DMS53 (cell line): ENCODE measurements at places on chromosomes 7 and 10.

- no peak for DNase-seq
These were observed 43.3 kb upstream of the ADGRA1 start for GRCh38 chr10:133044401-133044811.

- peak; percentile 72 for DNase-seq
These were observed 1.7 kb downstream of the CDK6 start for GRCh38 chr7:92834507-92835260.

DNA sequence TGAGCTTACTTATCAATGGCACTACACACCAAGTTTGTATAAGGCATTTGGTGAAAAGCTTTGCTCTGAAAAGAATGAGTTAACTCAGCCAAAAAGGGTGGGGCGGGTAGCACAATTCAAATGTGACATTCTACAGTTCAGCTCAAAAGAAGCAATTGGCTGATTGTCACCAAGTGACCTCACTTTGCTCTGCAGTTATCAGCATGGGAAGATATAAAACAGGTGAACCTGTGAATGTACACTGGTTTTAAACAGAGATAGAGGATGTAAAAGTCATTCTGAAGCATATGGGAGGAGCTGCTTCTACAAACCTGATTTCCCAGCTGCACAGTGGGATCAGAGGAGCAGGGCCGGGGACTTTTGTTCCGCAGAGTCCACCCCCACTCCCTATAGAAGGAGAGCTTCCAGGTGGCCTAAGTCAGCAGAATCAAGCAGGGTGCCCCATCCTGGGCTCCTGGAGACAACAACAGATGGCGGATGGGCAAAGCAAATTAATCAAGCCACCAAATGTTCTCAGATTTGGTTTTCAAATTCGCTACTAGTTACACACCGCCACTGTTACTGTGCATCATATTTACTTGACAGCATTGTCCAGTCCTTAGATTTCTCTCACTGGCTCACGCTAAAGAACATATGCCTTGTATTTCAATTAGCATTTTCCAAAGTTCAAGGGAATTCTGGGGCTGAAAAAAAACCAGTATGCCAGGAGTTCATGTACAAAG is 27.5 kb upstream of the NPVF start:
- DNase-seq = no peak

DNA sequence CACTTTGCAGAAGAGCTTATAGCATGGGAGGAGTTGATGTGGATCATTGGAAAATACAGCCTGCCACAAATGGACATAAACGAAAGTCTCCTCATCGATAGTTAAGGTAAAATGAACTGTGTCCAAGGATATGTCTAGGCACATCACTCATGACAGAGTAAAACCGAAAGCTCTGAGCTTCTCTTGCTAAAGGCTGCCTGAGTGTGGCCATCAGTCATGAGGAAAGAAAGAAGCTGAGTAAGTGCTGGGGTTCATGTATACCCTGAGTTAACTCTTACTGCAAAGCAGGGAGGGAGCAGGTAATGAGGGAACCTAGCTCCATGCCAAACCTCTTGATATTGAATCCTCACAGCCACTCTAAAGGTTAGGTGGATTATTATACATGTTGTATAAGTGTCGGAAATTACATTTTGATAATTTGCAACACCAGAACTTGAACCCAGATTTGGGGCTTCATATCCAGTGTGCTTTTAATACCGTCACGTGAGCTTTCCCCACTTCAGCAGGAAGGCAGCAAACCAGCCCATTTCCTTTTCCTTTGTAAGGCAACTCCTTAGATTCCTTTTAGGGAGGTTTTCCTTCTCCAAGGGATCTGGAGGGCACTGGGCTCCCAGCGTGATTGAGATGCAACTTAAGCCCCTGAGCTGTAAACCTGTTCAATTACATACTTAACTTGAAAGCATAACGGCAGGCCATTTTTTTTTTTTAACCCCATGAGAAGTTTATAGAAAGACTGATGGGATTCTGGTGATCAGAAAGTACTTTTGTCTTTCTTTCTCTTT is 215.0 kb downstream of the PHF14 start:
- no peak for DNase-seq

- no peak for DNase-seq
These were observed 31.6 kb downstream of the GARIN1A start for GRCh38 chr7:128703609-128704241.

DNA sequence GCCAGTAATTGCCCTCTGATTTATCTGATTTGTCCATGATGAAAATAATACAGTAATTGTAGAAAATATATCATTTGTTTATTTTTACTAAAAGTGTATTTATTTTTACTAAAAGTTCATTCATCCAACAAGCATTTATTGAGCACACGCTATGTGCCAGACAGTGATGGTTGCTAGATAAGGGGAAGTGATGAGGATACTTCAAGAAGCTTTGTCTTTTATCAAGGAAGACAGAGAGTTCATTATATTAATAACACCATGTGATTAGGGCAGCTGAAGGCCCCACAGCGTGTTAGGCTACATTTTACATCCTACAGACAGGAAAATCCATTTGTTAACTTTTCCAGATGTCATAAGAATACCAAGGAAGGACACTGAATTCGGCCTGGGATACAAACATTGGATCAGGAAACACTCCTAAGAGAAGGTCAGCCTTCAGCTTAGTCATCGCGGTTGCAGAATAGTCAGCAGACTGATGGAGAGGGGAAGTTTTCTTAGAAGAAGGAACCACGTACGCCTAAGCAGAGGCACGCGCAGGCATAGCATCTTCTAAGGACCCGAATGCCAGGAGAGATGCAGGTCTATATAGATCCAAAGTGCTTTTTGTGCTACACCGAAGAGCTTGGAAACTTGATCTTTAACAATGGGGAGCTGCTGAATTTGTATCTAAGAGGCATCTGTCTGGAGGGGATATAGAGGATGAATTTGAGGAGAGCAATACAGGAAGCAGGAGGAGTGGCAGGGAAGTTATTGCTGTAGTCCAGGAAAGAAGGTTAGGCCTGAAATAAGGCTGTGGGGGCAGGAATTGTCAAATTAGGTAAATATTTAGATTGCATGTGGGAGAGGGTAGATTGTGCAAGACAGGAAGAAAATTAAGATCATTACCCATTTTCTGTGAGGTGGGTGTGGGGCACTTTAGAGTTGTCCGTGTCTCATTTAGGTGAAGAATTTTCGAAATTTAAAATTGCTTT is 85.7 kb downstream of the LRGUK start:
- no peak for DNase-seq

DNA sequence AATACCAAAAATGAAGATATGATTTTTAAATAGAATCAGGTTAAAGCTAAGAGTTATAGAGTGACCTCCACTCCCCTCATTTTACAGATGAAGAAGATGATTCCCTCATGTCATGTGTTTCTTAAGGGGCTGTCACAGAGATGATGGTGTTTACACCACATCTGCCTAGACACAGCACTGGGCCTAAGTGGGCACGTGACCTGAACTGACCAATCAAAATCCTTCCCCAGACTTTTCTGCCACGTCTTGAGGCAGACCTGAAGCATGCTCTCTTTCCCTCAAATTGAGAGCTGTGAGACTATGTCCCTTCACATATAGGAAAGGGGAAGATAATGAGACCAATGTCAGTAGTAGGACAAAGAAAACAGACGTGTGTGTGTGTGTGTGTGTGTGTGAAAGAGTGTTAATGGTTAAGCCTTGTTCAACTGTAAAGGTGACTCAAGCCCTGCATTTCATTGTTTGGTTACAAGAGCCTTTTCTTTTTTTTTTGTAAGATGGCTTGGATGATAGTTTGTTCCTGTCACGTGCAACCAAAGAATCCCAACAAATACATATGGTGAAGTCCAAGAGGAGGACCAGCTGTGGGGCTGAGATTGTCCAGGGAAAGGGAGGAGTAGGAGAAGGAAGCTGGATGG is 172.8 kb upstream of the AOAH start:
- peak; percentile 37 for DNase-seq

GRCh38 chr10:7572391-7572790 is 94.4 kb downstream of the ITIH5 start:
- no peak for DNase-seq

- no peak for DNase-seq
These were observed 451.3 kb downstream of the GPAM start for GRCh38 chr10:111732166-111732785.

DNA sequence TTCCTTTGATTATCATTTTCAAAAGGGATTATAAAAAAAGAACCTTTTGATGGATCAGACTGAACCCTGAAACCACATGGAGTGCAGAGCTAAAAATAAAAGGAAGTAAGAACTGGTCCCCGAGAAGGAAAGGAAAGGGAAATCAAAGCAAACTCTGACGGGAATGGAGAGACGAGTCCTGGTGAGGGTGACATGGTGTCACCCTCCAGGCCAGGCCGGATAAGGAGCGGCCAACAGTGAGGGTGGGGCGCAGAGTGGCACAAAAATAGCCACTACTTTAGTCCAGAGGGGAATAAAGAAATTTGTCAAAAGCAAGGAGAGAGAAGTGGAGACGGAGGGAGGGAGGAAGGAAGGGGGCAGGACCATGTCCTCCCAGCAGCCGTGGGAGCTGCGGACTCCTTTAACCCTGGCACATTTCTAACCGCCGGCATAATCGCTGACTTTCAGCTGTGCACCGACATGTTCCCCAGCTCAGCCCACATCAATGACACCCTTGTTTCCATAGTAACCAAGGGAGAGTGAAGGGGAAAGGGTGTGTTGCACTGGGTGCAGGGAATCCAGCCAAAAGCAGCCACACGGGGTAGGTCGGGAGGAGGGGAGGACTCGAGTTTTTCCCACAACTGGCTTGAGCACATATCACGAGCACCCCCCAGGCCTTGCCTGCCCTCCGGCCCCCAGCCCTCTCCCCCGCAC is 29.7 kb downstream of the TRIM8 start:
- DNase-seq = peak; percentile 40

GRCh38 chr7:93945756-93946535 is 24.4 kb downstream of the GNG11 start:
- DNase-seq = no peak

GRCh38 chr10:110495731-110496552 is 1.8 kb upstream of the DUSP5 start:
- no peak for DNase-seq

DNA sequence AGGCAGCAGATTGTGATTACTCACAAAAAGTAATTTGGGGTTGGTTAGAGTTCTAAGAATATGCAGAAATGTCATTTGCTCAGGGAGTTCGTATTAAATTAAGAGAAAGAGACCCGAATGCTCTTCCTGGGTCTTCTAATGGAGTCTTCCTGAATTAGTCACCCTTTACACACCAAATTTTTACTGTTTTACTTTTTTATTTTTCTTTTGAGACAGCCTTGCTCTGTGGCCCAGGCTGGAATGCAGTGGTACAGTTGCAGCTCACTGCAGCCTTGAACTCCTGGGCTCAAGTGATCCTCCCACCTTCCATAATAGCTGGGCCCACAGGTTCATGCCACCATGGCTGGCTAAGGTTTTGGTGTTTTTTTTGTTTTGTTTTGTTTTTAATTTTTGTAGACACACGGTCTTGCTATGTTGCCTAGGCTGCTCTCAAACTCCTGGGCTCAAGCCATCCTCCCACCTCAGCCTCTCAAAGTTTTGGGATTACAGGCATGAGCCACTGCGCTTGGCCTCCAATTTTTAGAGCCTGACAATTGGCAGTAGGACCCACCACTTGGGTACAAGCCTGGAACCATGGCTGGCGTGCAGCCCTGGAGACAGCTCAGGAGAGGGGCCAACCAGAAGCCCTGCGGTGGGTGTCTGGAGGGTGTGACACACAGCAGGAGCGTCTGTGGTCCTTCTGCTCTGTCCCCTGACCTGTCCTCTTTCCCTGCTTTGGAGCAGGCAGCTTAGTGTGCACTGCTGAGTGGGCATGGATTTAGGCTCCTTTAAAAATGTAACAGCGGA is 16.4 kb upstream of the BHLHA15 start:
- no peak for DNase-seq

- no peak for DNase-seq
These were observed 12.4 kb downstream of the BCAP29 start for GRCh38 chr7:107592361-107593024.

- no peak for DNase-seq
These were observed 39.4 kb upstream of the SH2D4B start for GRCh38 chr10:80498078-80498832.

- DNase-seq = no peak
These were observed 75.2 kb downstream of the TEX36 start for GRCh38 chr10:125607689-125608290.

- DNase-seq = peak; percentile 30
These were observed 151.3 kb upstream of the KMT2E start for GRCh38 chr7:104862719-104863118.

DNA sequence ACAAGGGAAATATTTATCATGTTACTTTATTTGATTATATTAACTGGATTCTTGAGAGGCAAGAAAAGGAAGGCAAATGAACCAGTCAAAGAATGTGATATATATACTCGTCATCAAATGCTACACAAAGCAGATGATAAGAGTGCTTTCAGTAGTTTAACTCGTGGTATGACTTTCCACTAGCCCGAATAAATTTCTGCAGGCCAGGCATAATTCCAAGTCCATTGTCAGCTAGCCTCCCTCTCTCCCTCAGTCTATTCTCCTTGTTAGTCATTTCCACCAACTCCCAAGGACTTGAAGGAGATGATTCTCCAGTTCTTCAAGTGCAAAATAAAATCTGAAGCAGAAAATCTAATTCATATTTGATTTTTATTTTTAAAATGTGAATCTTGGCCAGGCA is 190.5 kb downstream of the GLI3 start:
- DNase-seq = no peak

DNA sequence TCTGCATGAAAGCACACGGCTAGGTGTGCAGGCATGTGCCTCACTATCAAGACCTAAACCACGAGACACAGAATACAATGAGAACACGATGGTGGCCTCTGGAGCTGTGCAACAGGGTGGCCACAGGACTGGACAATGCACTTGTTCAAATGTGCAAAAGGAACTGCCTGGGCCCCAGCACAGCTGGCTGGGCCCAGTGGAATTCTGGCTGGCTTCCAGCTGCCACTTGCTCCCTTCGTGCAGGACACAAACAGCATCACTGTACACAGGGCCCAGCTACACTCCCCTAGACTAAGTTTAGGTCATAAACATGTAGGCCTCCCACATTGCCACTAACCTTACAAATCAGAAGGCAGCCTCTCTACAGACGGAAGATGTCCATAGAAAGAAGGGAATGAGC is 23.4 kb downstream of the DOCK4 start:
- DNase-seq = peak; percentile 38

GRCh38 chr7:117961235-117961634 is 88.0 kb upstream of the CTTNBP2 start:
- DNase-seq = no peak

DNA sequence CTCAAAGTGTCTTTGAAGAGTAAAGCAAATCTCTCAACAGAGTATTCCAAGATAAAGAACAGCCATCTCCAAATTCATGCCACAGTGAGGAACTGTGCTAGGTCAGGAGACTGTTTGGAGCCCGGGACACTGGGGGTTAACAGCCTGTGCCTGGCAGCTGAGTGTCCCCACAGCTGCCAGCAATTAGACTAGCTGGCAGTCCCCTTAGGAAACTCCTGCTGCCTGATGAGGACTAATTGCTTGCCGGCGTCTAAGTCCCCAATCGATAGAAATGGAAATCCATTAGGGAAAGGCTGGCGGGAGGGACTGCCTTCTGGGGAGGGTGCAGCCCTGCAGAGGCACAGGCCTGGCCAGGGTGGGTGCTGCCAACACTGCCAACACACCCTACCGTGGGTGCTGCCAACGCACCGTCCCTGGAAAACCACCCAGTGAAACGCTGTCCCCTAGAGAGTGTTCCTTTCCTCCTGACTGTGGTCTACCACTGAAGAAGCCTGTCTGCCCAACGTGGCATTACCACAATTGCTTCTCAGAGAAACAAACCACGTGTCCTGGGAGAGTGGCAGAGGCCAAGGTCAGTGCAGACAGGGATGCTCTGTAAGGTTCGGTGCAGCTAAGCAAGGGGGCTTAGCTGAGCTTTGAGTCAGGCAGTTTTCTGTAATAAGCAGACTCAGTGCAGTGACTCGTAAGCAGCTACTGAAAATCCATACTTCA is 60.8 kb downstream of the XRCC2 start:
- no peak for DNase-seq
